Dermis blood vessel endothelial cell (primary cell): ENCODE measurements at places on chromosomes 16 and 17. TPM values are rescaled to one million over a fixed set of nuclear protein-coding genes. Genes with fewer than 3 reads are reported as not detected.

The SRCIN1 gene
- under 0.01 and 0.14 TPM in 2 replicates for total RNA-seq

The CIITA gene
- total RNA-seq: under 0.01 and 0.28 TPM in 2 replicates

The TTLL6 gene
- total RNA-seq: not detected in 2 replicates

The ICAM2 gene
- 443 and 748 TPM in 2 replicates for total RNA-seq

The ARHGAP27 gene
- total RNA-seq: 61.8 and 66.5 TPM in 2 replicates

The C16orf87 gene
- 10.9 and 11.2 TPM in 2 replicates for total RNA-seq

The AANAT gene
- not detected in 2 replicates for total RNA-seq

The ENPP7 gene
- not detected in 2 replicates for total RNA-seq

The GRIN2C gene
- 0.14 and 0.17 TPM in 2 replicates for total RNA-seq

The WNK4 gene
- 3.4 TPM in 2 replicates for total RNA-seq

The EFNB3 gene
- total RNA-seq: 0.14 and 0.51 TPM in 2 replicates

The GPR142 gene
- 0.09 and 0.68 TPM in 2 replicates for total RNA-seq

The PDP2 gene
- total RNA-seq: 12.4 and 15.5 TPM in 2 replicates

The PRR35 gene
- total RNA-seq: not detected in 2 replicates
